GM10248 (cell line): ENCODE measurements at places on chromosomes 3 and 15.

DNA sequence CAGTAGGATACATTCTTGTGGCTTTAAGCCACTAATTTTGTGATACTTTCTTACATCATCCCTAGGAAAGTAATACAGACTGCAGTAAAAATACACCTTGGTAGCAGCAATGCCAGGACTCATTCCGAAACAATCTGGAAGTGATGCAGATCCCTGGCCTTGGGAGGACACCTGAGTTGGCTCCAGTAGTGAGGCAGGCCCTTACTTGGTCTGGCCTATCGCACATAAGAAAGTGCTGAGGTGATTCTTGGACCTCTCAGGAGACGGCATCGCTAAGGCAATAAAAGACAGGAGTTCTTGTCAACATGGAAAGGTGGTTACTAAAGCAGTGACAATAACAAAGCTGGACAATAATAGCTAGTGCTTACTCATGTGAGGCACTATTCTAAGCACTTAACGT lies 126.5 kb downstream of the SUCNR1 start:
- DNase-seq: no peak

- peak; percentile 44 for DNase-seq
These were observed 710 bp downstream of the ABHD10 start for GRCh38 chr3:111979434-111980038.

DNA sequence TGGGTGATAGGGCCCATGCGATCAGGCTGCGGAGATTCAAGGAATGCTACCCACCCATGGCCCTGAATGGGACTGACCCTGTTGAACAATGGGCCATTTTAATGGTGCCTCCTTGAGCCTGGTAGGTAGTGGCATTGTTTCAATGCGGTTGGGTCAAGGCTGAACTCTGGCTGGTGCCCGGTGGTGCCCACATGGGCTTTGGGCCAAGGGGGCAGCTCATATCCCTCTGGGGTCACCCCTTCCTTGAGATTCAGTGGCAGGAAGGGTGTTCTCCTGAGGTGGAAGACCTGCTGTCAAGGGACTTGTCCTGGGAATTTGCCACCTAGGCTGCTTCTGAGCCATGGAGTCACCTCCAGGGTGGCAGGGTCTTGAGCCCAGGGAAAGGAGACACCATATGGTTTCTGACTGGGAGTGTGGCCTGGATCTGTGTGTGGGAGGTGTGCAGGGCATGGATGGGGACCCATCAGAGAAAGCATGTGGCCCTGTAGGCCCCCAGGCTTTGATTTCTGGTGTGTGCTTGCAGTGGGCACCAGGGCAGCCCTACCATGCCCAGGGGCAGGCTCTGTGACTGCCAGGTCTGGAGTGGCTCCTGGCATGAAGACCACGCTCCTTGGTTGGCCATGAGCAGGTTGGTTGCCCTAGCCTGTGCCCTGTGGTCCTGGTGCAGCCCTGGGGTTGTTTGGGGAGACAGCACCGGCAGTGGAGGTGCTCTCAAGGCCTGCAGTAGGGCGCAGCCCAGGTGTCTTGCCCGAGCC lies 199.9 kb downstream of the UBE3A start:
- no peak for DNase-seq

- peak; percentile 51 for DNase-seq
These were observed 16.0 kb downstream of the SEC61A1 start for GRCh38 chr3:128068156-128068620.

GRCh38 chr3:171760477-171760876 lies 49.8 kb downstream of the PLD1 start:
- no peak for DNase-seq

GRCh38 chr3:4334548-4334947 lies 31.4 kb downstream of the SETMAR start:
- DNase-seq: no peak

DNA sequence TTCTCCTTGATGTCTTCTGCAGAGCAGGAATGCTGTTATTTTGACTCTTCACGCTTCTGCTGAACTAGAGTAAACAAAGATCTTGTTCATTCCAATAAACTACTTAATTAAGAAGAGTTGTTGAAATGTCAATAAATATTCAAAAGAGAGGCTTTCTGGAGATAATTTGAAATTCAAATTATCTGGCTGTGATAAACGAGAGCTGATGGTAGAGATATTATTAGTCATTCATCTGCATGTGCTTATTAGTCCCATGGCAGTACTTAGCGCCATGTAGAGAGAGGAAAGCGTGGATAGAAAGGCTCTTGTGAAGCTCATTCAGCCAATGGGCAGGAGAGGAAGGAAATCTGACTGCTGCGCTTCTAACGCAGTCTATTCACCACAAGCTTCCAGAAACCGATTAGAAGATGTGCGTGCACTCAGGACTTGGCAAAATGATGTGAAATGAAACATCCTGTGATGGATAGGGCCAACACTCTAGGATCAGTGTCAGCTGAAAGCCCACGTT lies 251.1 kb downstream of the GABRB3 start:
- no peak for DNase-seq

DNA sequence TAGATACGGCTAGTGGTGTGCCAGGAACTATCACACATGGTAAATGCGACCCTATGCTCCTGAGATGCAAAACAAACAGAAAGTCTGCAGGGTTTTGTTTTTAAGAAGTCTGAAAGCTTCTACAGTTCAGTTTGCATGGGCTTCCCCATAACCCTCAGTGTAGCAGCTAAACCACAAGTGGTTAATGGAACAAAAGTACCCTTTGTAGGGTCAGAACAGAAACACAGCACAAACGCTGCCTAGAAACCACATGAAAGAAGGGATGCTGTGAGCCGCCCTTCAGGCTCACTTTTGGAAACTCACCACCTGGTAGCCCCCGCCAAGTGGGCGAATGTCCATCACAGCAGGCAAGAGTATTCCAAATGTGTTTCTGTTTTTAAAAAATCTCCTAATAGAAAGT lies 46.2 kb downstream of the CTDSPL start:
- DNase-seq: peak; percentile 65

DNA sequence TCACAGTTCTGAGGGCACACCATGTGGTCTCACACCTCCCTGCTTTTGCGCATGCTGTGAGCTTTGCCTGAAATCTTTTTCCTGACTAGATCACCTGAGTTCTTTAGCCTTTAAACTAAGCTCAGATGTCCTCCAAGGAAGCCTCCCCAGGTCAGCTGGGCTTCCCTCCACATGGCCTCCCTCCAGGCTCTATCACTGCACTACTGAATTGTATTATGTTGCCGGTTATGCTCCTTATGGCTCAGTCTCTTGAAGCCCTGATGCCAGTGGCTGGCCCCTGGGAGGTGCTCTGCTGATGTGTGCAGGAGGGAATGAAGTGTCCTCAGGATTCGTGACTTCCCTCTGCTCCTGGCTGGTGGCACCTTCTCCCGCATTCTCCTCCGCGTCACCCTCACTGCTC lies 93.3 kb upstream of the BLM start:
- DNase-seq: no peak

DNA sequence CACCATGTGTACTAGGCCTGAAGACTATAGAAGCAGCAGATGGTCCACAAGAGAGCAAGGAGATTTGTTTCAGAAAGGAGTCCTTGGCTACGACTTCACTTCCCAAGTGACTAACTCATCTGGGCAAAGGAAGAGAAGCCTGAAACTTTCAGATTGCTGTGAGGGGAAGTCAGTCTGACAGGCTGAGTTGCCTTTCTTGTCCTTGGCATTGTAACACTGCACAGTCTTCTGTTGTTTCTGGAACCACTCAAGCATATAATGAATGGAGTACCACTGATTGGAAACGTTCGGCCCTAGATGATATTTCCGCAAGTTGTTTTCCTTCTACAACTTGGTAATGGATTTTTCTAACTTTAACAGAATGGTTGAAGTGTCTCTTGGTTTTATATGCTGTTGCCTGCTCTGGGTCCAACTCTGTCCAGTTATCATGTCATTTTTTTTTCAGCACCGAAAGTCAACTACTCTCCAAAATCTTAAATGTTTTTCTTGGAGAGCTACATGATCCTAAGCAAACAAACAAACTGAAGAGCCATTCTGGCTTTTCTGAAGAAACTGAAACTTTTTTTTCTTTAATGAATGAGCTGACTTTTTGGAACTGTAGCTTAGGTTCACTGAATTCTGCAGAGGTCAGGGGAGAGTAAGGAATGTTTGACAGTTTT lies 685.7 kb downstream of the MECOM start:
- no peak for DNase-seq

DNA sequence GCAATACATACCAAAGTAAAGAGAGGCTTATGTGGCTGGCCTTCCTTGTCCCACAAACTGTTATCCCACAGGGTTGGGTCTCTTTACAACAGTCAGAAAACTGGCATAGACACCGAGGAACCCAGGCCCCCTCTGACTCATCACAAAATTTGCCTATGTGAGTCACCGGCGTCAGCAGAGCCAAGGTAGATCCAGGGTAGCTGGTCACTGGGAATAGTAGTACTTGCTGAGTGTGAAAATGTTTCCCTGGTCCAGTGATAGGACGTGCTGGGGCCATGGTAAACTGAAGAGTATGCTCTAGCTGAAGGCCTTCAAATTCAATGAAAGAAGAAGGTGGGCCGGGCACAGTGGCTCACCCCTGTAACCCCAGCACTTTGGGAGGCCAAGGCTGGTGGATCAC lies 27.1 kb upstream of the SKIL start:
- no peak for DNase-seq
